ENCODE measurements at places on chromosomes 2 and 18.
A peak's percentile ranks its signal among the peaks of the same experiment; 100 is the strongest.

DNA sequence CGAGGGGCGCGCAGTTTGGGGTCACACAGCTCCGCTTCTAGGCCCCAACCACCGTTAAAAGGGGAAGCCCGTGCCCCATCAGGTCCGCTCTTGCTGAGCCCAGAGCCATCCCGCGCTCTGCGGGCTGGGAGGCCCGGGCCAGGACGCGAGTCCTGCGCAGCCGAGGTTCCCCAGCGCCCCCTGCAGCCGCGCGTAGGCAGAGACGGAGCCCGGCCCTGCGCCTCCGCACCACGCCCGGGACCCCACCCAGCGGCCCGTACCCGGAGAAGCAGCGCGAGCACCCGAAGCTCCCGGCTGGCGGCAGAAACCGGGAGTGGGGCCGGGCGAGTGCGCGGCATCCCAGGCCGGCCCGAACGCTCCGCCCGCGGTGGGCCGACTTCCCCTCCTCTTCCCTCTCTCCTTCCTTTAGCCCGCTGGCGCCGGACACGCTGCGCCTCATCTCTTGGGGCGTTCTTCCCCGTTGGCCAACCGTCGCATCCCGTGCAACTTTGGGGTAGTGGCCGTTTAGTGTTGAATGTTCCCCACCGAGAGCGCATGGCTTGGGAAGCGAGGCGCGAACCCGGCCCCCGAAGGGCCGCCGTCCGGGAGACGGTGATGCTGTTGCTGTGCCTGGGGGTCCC lies at the start of gene ITGA4:
TSS of gene ITGA4 (plus strand) at position 266 of the 620 bp plus-strand sequence. CDS start at position 535, 269 bp downstream.
- peak; percentile 90 for DNase-seq

DNA sequence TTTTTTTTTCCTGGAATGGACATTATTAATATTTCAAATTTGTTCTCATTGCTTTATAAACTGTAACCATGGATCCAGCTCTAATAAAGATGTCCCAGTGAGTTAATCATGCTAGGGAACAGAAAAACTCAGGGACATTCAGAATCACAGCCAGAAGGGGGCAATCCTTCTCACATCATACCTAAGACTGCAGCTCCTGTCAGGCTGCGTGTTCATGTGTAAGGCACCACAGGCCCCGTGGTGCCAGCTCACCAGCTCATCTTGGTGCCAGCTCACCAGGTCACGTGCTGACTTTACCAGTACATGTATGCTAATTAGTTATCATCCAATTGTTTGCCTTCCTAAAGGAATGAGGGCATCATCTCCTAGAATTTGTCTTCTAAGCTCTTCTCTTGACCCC lies 84.7 kb upstream of the NEDD4L start:
- DNase-seq: peak; percentile 6

DNA sequence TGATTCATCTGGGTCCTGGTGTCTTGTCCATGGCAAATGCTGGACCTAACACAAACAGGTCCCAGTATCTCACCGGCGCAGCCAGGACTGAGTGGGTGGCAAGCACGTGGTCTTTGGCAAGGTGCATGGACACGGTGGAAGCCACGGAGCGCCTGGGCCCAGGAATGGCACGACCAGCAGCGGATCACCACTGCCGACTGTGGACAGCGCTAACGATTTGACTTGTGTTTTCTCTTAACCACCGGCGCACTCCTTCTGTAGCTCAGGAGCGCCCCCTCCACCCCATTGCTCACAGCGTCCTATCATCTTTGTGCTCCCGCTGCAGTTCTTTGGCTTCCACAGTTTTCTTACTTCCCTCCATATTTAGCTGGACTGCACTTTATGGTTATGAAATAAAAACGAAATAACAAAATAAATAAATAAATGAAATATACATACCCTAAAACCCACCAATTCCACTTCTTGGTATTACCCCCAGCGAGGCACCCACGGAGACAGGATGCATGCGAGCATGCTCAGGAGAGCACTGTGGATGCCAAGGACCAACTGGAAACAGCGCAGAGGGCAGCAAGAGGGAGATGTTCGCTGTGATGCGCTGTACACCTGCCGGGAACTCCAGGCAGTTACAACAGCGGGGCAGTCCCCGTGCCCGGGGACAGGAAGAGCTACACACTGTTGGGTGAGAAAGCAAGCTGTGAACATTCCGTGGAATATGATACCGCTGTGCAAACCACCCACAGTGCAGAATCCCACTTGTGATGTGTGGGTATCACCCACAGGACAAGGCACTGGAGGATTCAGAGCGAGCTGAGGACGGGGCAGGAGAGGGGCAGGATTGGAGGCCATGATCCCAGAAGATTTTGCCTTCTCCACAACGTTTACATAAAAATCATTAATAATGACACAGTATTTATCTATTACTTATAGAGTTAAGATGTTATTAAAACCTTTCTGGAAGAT lies 7.0 kb upstream of the CIDEA start:
- peak; percentile 35 for DNase-seq

DNA sequence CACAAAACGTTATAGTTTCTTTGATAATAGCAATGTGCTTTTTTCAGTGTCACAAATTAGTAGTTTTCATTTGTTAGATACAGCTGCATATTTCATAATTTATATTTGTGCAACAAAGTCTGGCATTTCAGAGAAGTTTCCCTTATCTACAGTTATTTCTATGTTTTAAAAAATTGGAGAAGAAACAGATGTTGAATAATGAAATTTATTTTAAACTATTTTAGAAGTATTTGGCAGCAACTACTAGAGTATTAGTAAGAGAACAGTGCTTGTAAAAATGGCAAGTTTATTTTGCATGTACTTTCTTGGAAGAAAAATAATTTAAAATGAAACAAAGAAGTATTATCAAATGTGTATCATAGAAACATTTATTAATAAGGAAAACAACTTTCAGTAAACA lies 68.6 kb upstream of the COL5A2 start:
- DNase-seq: no peak

- no peak for DNase-seq
Measured at GRCh38 chr2:179170901-179171300, 93.7 kb downstream of the SESTD1 start.

DNA sequence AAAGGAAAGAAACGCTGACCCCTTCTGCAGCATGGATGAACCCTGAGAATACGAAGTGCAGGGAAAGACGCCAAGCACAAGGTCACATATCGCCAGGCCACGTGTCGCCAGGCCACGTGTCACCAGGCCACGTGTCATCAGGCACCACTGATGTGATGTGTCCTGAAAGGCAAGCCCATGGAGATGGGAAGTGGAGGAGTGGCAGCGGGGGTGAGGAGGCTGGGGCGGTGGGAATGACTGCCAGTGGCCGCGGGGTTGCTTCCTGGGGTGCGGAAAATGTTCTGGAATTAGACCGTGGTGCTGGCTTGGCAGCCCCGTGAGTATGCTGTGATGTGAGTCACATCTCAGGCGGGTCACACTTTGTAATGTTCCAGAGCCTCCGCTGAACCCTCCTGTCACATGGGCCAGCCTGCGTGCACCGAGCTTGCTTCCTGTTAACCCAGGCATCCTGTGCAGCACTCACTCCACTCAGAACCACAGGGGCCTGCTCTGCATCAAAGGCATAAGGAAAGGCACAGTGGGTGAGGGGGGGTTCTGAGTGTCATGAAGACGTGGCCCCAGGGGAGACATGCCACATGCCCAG lies 39.0 kb downstream of the SLC66A2 start:
- peak; percentile 62 for DNase-seq

- DNase-seq: no peak
Measured at GRCh38 chr2:111954602-111955332, 56.4 kb downstream of the MERTK start.

DNA sequence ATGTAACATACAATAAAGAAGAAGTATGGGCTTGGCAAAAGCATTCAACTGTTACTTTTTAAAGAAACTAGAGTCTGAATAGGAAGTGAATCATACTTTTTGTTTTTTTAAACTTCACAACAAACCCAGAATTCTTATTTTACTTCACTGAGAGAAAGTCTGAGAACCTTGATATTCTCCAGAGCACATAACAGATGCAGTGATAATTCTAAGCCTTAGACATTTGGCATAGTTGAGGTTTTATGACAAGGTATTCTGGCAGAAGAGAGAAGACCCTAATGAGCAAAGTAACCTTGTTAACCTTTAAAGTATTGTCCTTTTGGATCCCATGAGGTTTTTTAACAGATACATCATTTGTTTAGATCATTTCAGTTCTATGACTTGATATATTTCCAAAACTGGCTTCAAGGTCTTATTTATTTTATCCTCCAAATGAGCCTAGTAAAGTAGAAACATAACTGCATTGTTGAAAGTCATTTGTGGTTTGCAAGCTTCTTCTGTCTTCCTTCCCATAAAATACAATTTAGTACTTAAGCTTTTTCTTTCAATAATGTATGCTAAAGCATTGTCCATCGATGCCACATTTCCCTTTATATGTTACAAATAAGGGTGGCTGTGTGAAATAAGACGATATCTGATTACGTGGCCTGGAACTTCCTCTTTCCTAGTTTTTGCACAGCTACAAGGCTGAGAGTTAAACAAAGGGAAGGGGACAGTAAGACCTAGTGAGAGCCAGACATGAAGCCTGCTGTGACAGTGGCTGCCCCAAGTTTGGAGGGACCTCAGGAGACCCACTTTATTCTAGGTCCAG lies 86.1 kb upstream of the ITPRID2 start:
- DNase-seq: no peak

- DNase-seq: no peak
Measured at GRCh38 chr2:162070228-162070936, 3.6 kb downstream of the DPP4 start.

GRCh38 chr2:135817951-135818350 lies 19.0 kb downstream of the LCT start:
- no peak for DNase-seq

- DNase-seq: no peak
Measured at GRCh38 chr2:122414902-122415301, 659.5 kb downstream of the TSN start.

DNA sequence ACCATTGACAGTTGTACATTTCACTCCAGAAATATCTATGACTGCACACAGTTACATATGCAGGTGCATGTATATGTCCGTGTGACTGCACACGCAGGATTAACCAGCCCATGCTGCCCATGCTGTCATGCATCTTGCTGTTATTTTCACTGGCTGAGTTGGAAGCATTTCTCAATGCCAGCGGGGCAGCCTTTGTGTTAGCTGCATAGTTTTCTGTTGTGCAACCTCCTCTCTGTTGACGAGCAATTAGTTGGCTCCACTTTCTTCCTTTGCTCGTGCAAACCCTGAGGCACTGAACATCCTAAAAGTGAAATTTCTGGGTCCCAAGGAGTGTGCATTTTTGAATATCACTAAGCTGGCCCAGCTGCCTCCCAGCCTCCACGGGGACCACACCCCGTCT lies 133.4 kb upstream of the GLI2 start:
- no peak for DNase-seq

- DNase-seq: peak; percentile 57
Measured at GRCh38 chr18:76496194-76496890, 1.3 kb upstream of the ZNF516 start.

- peak; percentile 66 for DNase-seq
Measured at GRCh38 chr2:191675807-191676721, 1.9 kb upstream of the NABP1 start.

DNA sequence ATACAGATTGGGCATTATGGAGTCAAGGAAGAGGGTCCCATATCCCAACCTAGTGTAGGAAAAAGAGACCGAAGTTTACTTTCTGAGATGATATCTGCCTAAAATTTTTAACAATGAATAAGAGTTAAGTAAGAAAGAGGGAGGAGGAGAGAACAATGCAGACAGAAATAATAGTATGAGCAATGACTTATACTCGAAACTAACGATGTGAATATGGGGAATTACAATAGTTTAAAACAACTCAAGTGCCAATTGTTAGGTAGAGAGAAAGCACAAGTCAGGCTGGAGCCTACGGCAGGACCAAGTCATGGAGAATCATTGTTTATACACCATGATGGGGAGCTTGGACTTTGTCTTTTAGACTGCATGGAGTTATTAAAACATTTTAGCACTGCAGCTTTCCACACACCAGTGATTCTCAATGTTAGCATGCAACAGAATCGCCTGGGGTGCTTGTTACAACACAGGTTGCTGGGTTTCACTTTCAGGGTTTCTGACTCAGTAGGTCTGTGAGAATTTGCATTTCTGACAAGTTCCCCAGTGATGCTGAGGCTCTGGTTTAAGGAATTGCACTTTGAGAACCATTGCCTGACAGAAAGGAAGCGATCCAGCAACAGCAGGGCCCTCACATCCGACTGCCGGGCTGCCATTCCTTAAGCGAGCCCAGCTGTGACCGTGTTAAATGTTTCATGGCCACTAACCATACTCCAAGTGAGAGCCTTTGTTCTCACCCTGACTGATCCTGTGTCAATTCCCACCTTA lies 511.2 kb downstream of the DCDC2C start:
- DNase-seq: no peak

- peak; percentile 73 for DNase-seq
Measured at GRCh38 chr2:127080226-127080937, 26.6 kb downstream of the BIN1 start.

DNA sequence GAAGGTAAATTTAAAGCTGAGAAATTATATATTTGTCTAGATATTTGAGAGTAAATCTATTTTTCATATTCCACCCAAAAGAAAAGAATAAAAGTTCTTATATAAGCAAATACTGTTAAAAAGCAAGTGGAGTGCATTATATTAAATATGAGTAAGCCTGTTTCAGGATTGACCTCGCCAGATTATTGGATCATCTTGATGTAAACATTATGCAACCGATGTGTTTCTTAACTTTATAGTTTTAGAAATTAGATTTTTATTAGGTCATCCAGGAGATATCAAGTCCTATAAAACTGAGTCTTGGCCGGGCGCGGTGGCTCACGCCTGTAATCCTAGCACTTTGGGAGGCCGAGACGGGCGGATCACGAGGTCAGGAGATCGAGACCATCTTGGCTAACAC lies 100.3 kb upstream of the MSTN start:
- DNase-seq: no peak

GRCh38 chr18:55247032-55247431 lies 287.8 kb upstream of the CCDC68 start:
- no peak for DNase-seq

- DNase-seq: no peak
Measured at GRCh38 chr2:217430916-217431576, 571.2 kb upstream of the TNP1 start.

DNA sequence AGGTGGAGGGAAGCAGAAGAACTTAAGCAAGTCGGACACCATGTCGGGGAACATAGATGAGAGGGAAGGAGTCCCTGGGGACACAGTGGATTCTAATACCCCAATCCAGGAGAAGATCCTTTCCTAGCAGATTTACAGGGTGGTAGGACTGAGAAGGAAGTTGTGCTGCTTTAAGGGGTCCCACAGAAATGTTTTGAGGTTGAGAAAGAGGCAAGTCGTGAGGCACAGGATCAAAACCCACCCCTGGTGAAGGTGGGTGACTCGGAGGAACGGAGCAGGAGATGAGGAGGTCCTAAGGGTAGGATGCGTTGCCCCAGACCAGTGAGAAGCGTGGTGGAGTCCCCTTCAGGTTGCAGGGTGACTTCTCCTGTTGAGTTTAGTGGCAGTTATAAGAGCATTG lies 32.7 kb downstream of the DCDC2C start:
- DNase-seq: no peak

DNA sequence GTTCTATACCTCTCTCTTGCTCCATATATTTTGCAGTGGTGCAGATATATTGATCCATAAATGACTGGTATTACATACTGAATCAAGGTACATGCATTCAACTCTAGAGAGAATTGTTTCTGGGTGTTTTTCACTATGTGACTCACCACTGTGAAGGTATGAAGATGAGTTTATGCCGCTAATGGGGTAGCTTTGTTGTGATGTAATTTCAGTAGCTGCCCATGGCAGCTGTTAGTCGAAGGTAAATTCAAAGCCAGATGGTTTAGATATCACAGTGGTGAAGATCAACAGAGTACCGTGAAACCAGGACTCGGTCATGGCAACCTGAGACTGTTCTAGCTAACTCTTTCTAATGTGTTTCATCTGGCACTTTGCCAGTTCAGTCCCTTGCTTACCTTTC lies 50.4 kb downstream of the PKP4 start:
- DNase-seq: peak; percentile 13
